ENCODE measurements at places on chromosomes 16 and 17.

DNA sequence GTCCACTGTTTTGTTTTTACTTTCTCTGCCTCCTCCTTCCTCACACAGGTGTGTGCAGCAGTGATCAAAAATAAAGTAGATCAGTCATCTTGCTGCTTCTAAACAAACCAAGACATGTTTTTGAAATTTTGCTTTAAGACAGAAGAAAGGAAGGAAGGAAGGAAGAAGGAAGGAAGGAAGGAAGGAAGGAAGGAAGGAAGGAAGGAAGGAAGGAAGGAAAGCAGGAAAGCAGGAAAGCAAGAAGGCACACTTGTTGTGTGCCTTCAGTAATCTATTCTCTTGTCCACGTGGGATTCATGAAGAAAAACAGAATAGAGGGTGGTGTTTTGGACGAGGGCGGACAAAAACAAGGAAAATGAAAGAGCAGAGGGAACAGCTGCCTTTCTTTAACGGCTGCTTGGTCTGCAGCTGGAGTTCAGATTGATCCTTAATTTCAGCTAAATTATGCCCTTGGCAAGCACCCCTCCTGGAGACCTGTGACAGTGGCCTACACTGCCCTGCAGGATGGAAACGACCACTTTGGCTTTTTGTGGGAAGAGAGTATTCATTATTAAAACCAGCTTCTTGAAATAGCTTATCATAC, 188.5 kb upstream of the IRX3 start:
- DNase-seq, result no peak

DNA sequence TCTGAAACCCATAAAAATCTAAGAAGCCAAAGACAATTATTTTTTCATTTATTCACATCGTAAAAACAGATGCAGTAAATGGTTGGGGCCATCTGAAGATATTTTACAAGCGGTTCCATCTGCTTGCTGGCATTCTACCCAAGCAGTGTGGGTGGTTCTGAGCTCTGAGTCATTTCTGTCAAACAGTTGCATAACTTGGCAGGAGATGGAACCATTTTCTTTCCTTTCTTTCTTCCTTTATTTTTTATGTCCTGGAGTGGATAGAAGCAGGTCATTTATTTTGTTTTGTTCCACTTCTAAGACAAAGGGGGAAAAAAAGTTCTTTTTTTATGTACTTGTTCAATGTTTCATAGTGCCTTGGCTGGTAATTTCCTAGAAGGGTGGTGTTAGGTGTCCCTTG, 1151.9 kb upstream of the GOT2 start:
- no peak for DNase-seq

DNA sequence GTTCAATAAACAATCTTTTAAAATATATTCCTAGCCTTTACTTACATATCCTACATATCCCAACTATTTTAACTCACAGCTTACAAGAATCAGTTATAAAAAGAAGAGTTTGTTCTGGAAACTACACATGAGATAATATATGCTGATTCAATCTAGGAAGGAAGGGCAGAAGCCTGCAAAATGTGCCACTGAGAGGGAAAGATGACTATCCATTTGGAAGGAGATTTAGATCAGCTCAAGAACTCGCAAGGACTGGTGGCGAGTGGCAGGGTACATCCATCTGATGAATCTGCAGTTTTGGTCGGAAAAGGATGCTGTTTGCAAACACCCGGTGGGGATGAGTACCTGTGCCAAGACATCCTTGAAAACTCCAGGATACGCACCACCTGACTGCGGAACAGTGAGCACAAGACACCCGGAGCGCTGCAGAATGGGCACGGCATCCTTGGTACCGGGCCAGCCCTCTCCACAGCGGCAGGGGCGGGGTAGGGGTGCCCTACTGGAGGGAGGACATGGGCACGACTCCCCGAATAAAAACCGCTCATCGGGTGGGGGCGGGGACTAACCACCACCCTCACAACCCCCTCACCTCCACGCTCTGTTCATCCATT, 723 bp downstream of the TRIM37 start:
- peak; percentile 66 for DNase-seq

DNA sequence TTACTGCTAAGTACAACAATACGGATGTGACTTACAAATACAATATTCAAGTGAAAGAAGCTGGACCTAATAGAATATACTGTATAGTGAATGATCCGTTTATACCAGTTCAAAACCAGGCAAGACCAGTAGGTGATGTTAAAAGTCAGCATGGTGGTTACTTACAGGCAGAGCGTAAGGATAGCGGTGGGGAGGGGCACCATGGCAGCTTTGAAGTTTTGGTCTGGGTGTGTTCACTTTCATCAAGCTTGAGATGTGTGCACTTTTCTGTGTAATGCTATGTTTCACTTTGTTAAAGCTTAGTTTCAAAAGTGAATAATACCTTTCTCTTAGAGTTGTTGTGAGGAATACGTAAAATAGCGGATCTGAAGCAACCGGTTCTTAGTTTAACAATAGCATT, 16.5 kb upstream of the SLC35G3 start:
- no peak for DNase-seq

- no peak for DNase-seq
Observed at GRCh38 chr16:82136956-82137821, 32.8 kb downstream of the MPHOSPH6 start.

- no peak for DNase-seq
Observed at GRCh38 chr17:42485680-42486079, 27.0 kb downstream of the ATP6V0A1 start.

DNA sequence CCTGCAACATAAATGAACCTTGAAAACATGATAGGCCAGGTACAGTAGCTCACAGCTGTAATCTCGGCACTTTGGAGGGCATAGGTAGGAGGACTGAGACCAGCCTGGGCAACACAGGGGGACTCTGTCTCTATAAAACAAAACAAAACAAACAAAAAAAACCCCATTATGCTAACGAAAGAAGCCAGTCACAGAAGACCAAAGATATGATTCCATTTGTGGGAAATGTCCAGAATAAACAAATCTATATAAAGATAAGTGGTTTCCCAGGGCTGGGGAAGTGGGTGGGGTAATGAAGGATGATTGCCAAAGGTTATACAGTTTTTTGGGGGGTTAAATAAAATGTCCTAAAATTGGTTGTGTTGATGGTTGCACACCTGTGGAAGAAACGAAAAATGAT, 36.5 kb upstream of the SIAH1 start:
- DNase-seq, result no peak

DNA sequence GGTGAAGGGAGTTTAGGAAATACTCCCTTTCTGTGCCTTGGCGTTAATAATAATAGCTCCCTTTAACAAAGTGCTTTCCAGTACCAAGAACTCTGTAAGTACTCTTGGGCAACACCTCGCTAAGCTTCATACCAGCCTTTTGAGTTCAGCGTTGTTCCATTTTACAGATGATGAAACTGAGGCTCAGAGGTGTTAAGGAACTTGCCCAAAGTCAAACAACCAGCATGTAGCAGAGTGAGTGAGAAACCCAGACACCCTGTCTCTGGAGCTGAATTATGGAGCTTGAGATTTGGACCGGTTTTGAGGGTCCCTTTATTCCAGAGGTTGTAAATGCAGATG, 607 bp downstream of the KATNIP start:
- no peak for DNase-seq

DNA sequence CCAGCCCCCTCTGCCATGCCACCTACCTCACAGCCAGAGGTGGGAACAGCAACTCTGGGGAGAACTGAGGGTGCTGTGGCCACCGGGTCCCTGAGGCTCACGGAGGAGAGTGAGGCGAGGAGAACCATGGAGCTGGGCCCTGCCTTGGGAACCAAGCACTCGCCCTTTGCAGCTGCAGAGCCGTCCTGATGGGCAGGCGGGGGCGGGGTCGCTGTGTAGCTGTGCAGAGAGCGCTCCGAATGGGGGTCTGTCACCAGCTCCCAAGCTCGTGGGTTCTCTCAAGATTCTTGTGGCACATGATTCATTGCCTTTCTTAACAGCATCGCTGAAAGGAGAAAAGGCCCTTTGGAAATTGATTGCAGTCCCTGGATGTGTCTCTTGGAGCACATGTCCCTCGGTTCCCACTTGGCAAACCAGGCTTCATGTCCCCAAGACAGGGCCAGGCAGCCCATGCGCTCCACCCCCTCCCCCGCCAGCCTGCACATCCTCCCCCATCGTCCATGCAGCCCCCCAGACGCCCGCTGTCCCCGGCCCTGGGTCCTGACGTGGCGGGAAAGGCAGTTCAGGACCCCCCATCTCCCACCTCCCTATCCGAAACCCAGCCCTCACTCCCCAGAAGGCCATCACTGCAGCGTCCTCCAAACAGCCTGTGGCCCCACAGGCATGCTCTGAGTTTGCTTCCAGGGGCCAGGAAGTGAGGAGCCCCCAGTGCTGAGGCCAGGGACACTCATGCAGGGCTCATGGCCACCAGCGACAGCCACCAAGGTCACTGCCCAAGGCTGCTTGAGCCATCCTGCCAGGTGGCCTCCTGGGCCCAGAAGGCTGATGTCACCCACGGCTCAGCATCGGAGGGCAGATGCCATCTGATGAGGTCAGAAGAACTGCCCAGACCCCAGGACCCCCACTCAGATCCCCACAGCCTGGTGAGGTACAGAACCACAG, 20.6 kb upstream of the CHMP6 start:
- no peak for DNase-seq

All from effector memory CD8-positive, alpha-beta T cell (primary cell).